ENCODE measurements at places on chromosomes 5 and 9.

- no peak for DNase-seq
Measured at GRCh38 chr9:91810286-91810905, 139.6 kb downstream of the ROR2 start.

DNA sequence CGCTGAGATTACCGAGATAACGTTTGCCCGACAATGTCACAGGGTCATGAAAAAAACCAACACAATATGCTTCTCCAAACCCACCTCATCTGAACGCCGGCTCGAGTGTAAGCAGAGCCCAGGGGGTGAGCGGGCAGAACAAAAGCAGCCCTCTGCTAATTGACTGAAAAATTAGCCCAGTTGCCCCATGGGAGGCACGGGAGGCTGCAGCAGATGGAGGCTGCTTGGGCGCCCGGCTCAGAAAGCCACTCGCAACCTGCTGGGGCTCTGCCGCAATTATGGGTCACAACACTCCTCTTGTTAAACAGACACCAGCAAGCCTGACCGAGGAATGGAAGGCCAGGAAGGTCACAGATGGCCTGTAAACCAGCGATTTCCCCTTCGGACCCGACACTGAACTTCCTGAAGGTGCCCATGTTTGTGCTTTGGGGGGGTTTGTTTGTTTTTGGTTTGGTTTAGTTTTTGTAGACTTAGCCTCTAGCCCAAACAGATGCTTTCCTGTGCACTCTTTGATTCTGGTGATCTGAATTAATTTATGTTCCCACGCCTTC, 104.6 kb upstream of the IRX1 start:
- no peak for DNase-seq

DNA sequence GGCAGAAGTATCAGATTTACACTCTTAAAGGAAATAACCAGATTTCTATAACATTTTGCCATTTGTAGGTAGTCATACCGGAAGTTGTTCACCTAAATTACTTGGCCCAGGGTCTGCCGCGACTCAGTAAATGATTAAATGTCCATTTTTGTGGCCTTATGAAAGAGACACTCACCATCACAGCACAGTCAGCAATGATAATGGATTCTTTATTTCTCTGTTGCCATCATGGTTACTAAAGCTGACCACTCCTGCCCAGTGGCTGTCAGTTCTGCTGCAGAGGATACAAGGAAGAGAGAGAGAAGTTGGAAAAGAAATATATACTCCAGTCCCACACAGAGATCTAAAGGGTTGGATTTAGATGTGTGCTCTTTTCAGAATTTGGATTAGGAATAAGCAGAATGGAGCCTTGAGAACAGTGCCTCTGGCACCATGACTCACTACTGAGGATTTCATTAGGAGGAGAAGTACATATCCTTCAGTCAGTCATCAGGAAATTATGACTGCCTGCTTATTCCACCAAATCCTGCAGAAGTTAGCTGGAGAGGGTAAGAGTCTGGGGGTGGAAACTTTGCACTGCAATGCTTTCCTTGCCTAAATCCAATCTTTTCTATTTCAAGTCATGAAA, 72.8 kb upstream of the EFNA5 start:
- DNase-seq: no peak

GRCh38 chr5:17401470-17402288, 96.4 kb upstream of the TAF11L2 start:
- no peak for DNase-seq

GRCh38 chr9:89815903-89816573, 211.2 kb downstream of the GADD45G start:
- no peak for DNase-seq

GRCh38 chr9:129385211-129385934, 207.3 kb upstream of the IER5L start:
- DNase-seq: no peak

- DNase-seq: no peak
Measured at GRCh38 chr9:34983209-34983608, 6.3 kb upstream of the DNAJB5 start.

- DNase-seq: no peak
Measured at GRCh38 chr5:35771839-35772238, 84.9 kb upstream of the IL7R start.

- DNase-seq: no peak
Measured at GRCh38 chr9:81103597-81104471, 585.5 kb downstream of the TLE1 start.

DNA sequence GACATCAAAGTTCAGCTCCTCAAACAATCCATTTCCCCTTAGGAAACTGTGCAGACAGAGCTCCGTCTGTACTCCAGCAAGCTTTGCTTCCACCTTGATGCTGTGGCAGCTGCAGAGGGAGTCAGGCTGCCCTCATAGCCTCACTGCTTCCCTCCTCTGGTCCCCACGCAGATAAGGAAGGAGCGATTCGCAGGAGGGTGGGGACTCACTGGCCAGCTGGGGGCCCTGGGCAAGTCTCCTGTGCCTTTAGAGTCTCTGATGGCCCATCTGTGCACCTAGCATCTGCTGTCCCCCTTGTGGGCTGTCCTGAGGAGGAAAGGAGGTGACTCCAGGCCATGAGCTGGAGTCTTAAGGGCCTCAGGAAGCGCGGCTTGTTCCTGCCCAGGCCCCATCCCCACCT, 121.5 kb downstream of the ENTREP1 start:
- no peak for DNase-seq

- DNase-seq: no peak
Measured at GRCh38 chr9:248278-248961, 33.8 kb downstream of the DOCK8 start.

DNA sequence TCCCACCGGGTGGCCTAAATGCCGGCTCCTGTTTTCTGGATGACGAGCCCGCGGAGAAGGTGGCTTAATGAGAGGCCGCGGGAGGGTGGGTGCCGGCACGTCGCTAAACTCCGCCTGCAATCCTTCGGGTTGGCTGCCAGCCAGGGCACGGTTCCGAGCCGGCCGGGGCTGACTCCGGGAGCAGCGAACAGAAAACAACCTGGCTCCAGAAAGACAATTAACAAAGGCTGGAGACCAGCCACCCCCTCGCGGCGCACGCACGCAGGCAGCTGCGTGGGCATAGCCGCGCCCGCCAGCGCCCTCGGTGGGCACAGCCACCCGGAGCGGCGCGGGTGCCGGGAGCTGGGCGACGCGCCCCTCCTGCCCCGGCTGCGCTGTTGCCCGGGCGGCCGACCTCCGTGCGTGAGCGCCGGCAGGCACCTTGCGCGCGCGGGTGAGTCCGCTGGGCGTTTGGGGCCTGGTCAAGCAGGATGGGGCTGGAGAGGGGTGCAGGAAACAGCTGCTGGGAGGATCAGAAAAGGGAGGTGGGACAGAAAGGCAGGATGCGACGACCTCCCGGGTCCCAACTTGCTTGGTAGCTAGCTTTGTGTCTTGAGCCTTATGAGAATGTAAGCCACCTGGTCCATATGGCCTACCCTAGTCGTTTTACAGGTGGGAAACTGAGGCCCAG, at the start of gene ARHGEF37:
Gene ARHGEF37 (plus strand): TSS at position 307 of the 670 bp plus-strand sequence. CDS start 16,272 bp downstream, outside the sequence.
- DNase-seq: peak; percentile 22

GRCh38 chr9:35736201-35736633, 3.8 kb downstream of the CREB3 start:
- peak; percentile 43 for DNase-seq

- no peak for DNase-seq
Measured at GRCh38 chr5:68353605-68354004, 138.0 kb downstream of the PIK3R1 start.
